ENCODE measurements at places on chromosomes 12 and 14.

- no peak for DNase-seq
These were observed 32.7 kb downstream of the PARP2 start for GRCh38 chr14:20376071-20376588.

GRCh38 chr12:110004598-110004997, 5.4 kb downstream of the ANKRD13A start:
- no peak for DNase-seq

- no peak for DNase-seq
These were observed 63.8 kb upstream of the ACTN1 start for GRCh38 chr14:69042787-69043444.

DNA sequence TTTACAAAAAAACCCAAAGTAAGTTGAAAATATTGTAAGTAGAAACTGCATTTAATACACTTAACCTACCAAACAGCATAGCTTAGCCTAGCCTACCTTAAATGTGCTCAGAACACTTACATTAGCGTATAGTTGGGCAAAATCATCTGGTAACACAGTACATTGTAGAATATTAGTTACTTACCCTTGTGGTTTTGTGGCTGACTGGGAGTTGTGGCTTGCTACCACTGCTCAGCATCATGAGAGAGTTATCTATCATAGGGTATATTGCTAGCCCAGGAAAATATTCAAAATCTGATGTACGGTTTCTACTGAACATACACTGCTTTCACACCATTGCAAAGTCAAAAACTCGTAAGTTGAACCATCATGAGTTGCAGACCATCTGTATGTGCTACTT, 141.7 kb upstream of the GARIN6 start:
- DNase-seq, result no peak

- no peak for DNase-seq
These were observed 51.0 kb upstream of the NCOR2 start for GRCh38 chr12:124618291-124618902.

DNA sequence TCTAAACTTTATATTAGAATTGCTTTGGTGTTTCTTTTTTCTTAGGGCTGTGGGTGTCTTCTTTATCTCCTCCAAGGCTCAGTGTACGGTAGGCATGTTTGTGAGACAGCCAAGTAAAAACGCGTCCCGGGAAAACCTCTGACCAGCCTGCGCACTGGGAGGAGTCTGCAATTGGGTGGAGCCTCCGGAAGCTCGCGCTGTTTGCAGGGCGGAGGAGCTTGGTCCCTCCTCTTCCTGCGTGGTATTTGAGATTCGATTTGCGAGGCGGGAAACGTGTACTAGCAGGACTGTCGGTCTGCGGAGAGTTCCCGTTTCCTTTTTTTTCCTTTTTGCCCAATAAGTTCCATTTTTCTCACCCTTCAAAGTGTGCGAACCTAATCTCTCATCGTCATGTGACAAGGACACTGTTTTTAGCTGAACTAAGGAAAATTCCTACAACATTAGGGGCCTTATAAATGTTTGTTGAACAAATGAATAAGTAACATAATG, 182.1 kb upstream of the OTX2 start:
- no peak for DNase-seq

DNA sequence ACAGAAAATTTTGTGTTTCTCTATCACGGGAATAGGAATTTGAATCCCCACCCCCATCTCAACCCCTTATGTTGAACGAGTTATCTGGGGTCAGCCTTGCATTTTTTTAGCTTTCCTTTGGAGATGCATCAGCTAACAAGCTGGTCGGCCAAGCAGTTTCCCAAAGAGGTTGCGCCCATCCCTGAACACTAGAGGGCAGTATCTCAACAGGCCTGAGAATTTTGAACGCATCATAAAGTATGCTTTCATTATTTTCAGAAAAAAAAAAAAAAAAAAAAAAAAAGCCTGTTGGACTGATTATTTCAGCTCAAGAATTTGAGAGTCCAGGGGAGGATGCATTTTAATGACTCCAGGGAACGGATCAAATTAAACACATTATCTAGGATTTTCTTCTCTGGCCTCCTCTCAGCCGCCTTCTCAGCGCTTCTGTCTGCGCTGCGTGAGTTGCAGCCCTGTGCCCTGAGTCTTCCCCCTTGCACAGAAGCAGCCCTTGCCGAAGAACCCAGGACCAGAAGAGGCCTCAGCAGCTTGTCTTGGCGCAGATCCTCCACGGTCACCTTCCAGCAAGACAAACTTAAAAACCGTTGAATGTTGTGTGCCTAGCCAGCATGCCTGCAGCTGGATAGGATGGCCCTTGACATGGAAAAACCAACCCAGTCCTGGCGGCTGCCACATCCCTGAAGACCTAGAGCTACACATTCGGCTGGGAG, 76.6 kb upstream of the GZMB start:
- DNase-seq, result peak; percentile 26

- no peak for DNase-seq
These were observed 13.0 kb upstream of the LEMD3 start for GRCh38 chr12:65156366-65156841.

DNA sequence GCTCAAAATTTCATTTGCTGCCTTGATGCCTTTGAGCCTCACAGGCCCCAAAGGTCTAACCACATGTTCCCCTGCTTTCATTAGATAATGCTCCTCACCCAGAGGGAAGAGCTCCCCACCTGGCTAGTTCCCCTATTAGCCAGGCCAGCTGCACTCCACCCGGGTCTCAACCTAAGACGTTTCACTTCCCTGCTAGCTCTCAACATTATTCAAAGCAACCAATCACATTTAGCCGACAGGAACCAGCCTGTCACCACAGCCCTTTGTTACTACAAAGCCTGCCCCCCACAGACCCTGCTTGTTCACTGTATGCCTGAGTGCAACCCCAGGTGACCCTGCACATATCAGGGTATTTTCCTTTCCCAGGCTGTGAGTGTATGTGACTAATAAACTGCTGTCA, 78.6 kb downstream of the SLC15A5 start:
- no peak for DNase-seq
